Activated CD8-positive, alpha-beta memory T cell treated with anti-CD3 and anti-CD28 coated beads for 24 hours (primary cell): ENCODE measurements at places on chromosomes 2 and 18.
A peak's percentile ranks its signal among the peaks of the same experiment; 100 is the strongest.

GRCh38 chr2:195782156-195782555 lies 125.1 kb downstream of the SLC39A10 start:
- no peak for DNase-seq

DNA sequence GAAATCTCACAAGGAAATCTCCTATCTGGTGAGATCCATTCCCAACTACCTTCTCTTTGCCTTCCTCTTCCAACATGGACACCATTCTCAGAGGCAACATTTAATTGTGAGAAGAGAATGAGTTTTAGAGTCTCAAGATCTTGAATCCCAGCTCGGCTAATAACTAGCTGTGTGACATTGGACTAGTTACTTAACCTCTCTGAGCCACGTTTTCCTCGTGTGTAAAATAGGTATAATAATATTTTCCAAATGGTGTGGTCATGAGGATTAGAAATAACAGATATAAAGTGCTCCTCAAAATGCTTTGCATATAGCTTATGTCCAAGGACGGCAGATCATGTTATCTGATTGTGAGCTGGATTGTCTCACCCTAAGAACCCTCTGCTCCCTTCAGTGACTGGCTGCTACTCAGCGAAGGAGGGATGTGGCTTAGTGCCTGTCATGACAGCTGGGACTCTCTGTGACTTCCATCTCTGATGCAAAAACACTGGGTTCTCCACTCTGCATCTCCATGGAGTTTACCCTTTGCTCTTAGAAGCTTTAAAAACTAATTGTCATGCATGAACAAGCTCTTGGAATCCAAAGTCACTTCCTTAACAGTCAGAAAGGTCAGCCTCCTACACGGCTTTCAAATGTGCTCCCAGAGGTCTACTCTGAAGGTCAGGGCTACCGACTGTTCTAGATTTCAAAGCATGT lies 38.4 kb upstream of the MRPL19 start:
- DNase-seq: no peak

DNA sequence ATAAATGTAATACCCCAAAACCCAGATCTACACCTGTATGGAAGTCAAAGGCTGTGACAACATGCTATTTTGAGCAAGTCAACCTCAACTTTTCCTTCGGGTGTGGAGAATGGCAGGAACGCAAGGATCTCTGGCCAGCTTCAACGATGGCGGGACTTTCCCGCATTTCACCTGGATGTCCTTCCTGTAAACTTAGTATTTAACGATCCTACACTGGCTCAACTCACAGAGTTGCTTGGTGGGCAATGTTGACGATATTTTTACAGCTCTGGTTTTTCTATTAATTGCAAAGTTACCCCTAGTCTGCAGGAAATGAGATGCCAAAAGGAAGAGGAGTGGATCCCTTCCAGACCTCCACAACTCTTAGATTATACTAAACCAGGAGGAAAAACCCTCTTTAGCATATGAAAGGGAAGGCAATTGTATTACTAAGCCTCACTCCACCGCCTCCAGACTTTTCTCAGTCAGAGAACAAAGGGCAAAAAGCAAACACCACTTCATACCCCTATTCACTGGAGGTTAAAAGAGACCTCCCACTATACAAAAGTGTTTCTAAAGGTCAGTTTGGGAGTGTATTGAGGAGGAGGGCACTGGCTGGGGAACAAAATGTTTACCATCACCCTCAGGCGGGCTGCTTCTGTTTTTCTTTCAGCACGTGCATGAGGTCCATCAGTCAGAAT lies 56.5 kb upstream of the ACVR1 start:
- no peak for DNase-seq

GRCh38 chr2:10987861-10988260 lies 76.1 kb downstream of the KCNF1 start:
- no peak for DNase-seq

- DNase-seq: peak; percentile 96
These were observed 6.7 kb downstream of the CTDSP1 start for GRCh38 chr2:218406209-218406948.

- no peak for DNase-seq
These were observed 124.4 kb downstream of the TTC27 start for GRCh38 chr2:32752205-32752604.

- no peak for DNase-seq
These were observed 221.7 kb downstream of the PHLPP1 start for GRCh38 chr18:62937065-62937464.

DNA sequence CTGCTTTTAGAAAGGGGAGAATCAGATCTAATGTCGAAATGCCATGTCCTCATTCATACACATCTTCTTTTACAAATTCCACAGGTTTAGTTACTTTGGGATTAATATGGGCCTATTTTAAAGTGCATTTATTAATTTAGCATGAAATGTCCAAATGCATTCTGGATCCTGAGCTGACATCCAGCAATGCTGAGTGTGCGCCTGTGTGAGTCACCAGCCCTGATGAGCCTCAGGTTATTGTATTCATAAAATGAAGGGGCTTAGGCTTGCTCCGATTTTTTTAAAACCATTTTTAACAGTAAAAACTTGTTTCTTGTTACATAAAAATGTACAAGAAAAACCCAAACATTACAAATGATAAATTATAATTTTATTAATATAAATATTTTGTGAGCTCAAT lies 94.1 kb downstream of the SH3YL1 start:
- DNase-seq: no peak

GRCh38 chr2:85972355-85972754 lies 83.6 kb upstream of the ST3GAL5 start:
- no peak for DNase-seq

GRCh38 chr2:144516981-144517865 lies 2.7 kb downstream of the ZEB2 start:
- peak; percentile 86 for DNase-seq

DNA sequence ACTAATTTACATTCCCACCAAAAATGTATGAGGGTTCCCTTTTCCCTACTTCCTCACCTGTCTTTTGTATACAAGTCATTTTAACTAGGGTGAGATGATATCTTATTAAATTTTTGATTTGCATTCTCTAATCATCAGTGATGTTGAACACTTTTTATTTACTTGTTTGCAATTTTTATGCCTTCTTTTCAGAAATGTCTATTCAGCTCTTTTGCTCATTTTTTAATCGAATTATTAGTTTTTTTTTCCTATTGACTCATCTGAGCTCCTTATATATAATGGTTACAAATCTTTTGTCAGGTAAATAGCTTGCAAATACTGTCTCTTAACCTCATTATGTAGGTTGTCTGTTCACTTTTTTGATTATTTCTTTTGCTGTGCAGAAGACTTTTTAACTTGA lies 269.4 kb downstream of the CDH19 start:
- no peak for DNase-seq

GRCh38 chr2:200845669-200846325 lies 18.7 kb downstream of the CLK1 start:
- no peak for DNase-seq

- DNase-seq: no peak
These were observed 48.6 kb downstream of the SMAD2 start for GRCh38 chr18:47881752-47882455.

- no peak for DNase-seq
These were observed 293.0 kb downstream of the RDH14 start for GRCh38 chr2:18267501-18267900.

DNA sequence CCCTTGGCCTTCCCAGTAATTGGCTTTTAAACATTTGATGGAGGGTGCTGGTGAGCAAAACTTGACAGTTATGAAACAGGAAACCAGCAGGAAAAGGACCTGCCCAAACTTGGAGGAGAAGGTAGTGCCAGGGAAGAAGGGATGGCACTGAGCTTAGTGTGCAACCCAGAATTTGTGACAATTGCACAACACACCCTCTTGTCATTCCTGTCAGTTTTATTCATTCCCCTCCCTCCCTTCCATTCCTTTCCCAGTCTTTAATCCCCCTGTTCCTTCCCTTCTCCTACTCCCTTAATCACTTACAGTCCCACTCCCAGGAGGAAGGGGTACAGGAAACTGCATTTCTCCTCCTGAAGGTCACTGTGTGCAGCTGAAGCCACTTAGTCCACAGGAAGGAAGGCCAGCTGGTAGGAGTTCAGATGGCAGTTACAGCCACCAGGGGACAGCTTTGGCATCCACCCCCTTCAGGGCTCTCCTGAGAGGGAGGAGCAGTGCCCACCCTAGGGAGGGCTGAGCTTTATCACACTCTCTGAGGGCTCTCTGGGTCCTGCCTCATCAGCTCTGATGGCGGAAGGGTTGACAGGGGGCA lies 24.0 kb upstream of the SIGLEC15 start:
- DNase-seq: no peak

DNA sequence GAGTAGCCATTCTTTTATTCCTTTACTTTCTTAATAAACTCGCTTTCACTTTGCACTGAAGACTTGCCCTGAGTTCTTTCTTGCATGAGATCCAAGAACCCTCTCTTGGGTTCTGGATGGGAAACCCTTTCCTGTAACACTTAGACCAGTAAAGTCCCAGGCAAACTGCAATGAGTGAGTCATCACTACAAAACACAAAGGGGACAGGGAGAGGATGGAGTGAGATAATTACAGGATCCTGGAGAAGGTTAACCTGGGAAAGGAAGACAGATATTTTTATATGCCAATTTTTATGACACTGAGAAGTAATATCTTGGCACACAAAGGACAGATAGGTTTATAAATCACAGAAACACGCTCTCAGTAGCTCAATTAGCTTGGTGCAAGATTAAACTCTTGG lies 48.7 kb downstream of the EHD3 start:
- no peak for DNase-seq

GRCh38 chr2:55327470-55328230 lies 58.6 kb upstream of the MTIF2 start:
- DNase-seq: no peak

- DNase-seq: no peak
These were observed 99.0 kb upstream of the FIGN start for GRCh38 chr2:163834841-163835240.

GRCh38 chr2:100291152-100291970 lies 30.9 kb downstream of the LONRF2 start:
- peak; percentile 67 for DNase-seq

DNA sequence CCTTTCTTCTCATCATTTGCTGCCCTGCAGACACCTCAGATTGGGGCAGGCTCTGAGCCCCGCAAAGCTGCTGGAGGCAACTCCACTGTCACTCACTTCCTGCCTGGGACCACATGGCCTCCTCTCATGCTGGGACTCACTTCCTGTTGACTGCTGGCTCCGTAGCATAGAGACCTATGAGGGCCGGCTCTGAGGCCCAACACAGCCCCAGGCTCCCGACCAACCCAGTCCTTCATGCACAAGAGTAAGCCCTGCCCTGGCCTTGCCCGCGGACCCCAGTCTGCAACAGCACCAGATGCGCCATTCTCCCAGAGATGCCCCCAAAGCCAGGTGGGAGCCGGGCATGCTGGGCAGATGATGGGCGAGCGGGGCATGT lies 55.7 kb downstream of the DNMT3A start:
- peak; percentile 85 for DNase-seq

DNA sequence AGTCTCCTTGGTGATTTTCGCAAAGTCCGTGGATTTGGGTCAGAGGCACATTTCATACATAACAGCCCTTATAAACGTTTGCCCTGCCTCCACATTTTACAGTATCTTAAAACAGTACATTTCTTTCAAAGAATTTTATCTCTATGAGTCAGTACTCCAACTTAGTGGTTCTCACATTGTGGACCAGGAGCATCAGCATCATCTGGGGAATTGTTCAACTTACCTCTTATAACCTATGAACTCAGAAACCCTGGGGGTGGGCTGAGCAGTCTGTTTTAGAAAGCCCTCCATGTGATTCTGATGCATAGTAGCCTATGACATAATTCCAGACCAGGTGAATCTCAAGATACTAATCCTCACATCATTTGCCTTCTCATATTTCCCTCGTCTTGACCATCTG lies 12.4 kb downstream of the SUPT7L start:
- no peak for DNase-seq

- DNase-seq: no peak
These were observed 264.0 kb upstream of the EPHA4 start for GRCh38 chr2:221836095-221836494.

DNA sequence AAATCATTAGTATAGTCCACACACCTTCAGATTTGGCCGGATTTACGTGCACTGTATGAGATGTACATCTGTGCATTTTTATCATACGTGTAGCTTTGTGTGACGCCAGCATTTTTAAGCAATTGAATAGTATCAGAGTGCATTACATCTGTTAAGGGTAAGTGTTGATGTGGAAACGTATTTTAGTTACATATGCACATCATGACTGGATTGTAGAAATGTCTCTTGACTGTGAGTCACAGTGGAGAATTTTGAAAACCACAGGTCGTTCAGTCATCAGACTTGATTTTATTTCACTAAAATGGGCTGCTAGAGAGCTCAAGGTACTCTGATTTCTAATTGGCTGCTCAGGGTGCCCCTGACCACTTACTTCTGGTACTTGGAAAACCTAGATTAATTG lies 5.4 kb upstream of the GPBAR1 start:
- no peak for DNase-seq

DNA sequence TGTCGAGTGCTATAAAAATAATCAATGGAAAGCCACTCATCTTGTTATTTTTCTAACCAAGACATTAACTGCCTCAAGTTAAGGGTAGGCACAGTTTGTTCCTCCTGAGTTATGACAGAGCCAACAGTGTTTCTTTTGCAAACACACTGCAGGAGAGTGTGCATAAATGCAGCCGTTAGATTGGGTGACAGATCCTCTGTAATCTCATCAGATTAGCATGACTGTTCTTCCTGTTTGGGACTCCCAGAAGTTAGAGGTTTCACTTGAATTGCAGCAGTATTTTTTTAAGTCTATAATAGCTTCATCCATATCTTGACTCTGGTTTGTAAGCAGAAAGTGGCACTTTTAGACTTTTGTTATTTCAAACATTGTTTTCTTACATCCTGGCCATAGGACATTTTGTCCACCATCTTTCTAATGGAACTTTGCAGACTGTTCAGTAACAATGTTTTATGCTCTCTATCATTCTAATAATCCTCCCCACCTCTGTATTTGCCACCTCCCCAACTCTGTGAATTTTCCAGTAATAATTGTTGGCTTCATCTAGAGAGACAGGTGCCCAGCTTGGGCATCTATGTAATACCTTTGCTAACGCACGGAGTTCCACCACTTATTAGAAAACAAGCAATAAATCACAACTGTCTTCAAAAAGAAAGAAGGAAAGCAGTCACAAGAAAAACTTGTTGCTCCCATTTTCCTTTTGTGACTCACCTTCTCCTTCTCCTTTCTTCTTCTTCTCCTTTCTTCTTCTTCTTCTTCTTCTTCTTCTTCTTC lies 560.0 kb downstream of the ADCYAP1 start:
- no peak for DNase-seq

DNA sequence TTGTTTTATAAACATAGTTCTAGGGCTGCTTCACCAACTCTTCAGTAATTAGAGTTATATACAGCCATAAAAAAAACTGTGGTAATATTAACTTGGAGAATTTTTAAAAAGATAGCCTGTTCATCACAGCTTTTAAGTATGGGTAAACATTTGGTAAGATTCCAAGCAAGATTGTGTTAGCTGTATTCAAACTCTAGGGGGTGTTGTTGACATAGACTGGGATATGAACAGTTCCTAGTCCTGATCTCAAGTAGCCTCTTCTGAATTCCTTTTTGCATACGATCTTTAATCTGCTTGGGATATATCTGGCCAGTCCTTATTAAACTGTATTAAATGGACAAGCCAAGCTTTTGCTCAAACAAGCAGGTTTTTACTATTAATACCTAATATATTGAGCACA lies 13.4 kb downstream of the NOP58 start:
- DNase-seq: no peak

GRCh38 chr2:68463287-68463877 lies 3.7 kb downstream of the FBXO48 start:
- no peak for DNase-seq
